Mesendoderm (in vitro differentiated cells): ENCODE measurements at places on chromosomes 1 and 21.

DNA sequence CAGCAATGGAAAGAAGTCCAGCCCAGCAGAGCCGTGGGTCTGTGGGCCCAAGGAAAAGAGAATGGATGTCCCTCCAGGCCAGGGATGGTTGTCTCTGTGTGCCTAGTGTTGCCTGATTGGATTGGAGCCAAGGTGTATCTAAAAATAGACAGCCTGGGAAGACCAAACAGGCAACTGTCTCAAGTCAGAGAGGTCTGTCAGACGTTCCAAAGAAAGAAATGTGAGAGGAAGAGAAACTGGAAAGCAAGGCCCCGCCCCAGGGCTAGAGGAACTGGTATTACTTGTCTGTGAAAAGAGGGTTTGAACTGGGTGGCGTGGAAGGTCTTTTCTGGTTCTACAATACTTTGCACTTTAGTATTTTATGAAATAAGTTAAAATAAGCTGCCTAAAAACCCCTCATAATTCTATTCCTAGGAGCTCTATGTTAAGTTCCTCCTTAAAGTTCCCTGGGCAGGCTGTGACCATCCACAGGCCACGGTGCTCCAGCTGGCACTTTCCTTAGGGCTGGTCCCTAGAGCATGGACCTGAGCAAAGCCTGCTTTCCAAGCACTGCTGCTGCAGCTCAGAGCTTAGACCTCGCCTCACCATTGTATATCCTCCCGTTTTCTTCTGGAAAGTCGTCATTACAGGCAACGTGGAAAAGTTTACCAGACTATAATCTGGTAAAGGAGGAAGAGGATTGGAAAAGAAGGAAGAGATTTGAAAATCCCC is 151.6 kb downstream of the DISC1 start:
- no peak for DNase-seq

- no peak for DNase-seq
Observed at GRCh38 chr1:115655916-115656315, 14.1 kb downstream of the VANGL1 start.

DNA sequence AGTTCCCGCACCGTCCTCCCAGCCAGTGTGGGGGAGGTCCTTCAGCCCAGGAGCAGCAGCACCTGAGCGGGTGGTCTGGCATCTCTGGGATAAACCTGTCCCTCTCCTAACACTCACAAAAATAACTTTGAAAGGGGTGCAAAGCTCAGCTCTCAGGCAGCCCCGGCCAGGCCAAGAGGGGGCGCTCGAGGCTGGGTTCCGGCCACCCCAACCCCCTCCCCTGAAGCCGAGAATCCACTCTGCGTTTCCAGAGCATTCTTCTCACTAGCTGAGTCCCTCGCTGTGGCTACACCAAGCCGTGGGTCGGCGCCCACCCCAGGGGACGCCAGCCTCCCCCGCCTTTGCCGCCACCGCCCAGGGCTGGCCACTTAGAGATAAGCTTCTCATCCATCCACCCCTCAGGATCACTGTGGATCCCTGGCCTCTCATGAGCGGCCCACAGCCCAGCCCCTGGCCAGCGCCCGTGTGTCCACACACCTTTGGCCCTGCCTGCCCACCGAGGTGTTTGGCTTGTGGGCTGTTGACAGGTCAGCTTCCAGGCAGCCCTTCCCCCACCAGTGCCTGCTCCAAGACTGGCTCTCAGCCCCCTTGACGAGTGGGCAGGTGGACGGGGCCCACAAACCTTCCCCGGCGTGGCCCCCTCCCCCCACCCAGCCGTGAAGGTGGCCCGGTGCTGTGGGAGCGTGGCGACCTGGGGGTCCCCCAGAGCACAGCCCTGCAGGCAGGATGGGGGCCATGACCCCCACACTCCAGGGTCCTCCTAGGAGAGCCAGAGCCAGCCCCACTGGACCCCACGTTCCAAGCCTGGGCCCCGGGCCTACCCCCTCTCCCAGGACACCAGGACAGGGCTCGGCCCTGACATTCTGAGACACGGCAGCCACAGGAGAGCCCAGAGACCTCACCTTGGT is 1.9 kb downstream of the FTCD start:
- DNase-seq = peak; percentile 83

- DNase-seq = no peak
Observed at GRCh38 chr1:243270097-243270864, 14.4 kb downstream of the SDCCAG8 start.

- peak; percentile 72 for DNase-seq
Observed at GRCh38 chr1:229714964-229715603, 89.0 kb downstream of the URB2 start.
